ENCODE measurements at places on chromosomes 6 and 20.
A peak's percentile ranks its signal among the peaks of the same experiment; 100 is the strongest.

DNA sequence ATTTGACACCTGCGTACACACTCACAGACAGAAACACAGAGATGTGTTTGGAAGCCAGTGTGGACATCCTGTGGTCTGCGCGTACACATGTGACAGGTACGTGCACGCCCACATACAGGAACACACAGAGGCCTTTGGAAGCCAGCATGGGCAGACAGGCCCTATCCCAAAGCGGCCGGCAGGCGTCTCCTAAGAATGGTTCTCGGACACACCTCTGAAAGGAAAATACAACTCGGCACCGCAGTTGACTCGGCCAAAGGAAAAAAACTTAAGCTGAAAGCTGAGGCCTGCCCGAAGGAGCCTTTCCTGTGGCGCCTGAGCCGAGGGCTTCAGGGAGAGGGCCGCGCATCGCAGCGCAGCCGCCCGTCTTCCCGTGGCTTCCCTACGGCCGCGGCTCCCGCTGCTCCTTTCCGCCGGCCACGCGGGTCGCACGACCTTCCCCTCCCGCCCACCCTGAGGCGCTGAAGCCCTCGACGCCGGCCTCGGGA is 1.4 kb upstream of the CEP43 start:
- DNase-seq: peak; percentile 48

- DNase-seq: no peak
Measured at GRCh38 chr6:26336355-26337198, 28.4 kb upstream of the BTN3A2 start.

DNA sequence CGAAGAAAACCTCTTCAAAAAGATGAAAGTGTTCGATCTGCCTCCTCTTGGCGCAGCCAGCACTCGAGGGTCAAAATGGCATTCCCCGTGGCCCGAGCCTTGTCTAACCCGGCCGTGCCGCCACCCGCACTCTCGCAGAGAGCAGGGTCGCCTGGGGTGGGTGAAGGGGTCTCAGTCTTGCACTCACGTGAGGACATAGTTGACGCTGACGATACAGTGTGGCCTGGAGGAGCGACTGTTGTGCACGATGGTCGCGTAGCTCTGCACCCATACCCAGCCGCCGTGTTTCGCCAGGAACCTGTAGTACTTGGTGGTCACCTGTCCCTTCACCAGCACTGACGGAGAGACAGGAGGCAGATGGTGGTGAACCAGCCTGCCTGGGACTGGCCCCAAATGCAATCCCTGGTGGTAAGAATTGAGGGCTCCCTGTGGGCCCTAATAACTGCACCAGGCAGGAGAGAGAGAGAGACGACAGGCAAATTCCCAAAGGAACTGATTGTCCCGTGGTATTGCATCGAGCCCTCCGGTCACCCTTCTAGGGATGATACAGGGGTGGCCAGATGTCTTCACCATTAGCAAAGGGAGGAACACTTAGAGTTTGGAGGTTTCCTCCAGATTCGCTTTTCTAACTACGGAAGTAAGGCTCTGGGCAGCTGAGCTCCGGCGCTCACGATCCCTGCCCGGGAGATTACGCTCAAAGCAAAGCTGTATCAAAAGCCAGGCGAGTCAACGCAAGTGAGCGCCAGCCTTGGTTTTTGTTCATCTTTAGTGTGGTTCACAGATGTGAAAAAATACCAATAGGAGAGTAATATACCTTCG is 17.4 kb downstream of the SIM1 start:
- no peak for DNase-seq

- DNase-seq: no peak
Measured at GRCh38 chr6:136791296-136792094, 782 bp downstream of the MAP3K5 start.

GRCh38 chr6:158539413-158539812 is 20.5 kb upstream of the TMEM181 start:
- no peak for DNase-seq

DNA sequence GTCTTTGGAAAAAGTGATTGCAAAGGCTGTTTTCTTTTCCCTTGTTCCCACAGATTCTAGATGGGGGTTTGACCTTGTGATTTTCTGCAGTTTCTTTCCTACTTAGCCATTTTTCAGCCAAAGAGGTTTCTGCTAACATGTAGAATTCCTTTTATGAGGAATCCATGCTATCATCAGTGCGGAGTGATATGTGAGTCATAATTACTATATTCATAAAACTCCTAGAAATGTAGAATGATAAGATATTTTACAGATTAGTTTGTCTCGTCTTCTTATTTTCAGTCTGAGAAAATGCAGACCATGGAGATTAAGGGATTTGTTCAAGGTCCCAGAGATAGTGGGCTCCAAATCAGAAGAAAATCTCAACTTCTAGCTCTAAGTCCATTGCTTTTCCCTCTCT is 98.6 kb downstream of the KCNQ5 start:
- no peak for DNase-seq

- DNase-seq: no peak
Measured at GRCh38 chr20:12016291-12016690, 98.6 kb downstream of the BTBD3 start.

DNA sequence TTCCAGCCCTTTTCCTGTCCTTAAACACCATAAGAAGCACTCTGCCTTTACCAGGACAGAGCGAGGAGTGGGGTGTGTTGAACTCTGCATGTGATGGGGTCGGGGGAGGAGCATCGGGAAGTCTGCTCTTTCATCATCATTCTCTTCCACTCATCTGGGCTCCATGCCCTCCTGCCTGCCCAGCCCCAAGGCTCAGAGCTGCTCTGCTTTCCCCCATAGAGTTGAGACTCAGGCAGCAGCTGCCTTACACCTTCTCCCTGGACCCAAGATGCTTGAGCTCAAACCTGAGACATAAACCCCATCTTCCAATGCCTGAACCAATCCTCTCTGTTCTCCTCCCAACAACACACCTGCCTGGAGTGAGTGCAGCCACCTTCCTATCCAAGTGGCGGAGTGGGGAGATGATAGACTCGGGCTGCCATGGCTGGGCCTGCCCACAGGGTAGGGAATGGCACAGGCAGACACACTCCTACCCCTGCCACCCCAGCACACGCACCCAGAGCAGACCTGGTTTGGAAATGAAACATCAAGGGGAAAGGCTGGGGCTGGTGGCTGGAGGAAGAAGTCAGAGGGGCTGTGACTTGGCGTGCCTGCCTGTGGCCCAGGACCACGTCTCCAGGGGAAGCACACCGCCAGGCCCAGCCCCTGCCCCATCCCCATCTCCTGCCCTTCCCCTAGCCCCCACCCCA is 28.4 kb downstream of the TFEB start:
- DNase-seq: no peak

GRCh38 chr6:5681480-5681879 is 325.2 kb downstream of the NRN1 start:
- DNase-seq: no peak

DNA sequence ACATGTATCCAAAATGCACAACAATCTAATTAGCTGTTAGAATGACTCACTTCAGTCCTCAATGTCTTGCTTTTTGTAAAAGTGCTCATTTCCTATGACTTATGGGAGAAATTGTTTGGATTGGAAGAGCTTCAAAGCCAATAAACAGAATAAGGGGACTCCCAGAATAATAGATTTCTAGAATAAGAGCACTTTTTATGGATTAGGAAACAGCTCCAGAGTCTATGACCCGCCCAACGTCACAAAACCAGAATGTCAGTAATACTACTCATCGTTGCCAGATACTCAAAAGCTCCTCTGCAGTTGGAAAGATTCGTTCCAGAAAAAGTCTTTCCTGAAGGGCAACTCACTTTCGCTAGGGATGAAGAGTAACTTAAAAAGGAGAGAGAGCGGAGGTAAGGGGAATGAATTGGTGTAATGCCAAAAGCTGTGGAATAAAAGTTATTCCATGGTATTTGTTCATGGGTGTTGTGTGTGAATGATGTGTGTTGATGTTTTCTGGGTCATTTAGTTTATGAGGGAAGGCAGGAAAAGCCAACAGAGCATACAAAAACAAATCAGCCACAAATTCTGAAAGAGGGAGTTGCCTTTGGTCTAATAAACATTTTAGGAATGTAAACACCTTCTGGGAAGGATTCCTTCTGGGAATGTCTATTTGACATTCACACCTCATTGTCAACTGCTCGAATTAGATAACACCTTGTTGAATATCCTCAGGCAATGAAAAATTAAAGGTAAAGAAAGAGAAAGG is 64.6 kb downstream of the SYNE1 start:
- no peak for DNase-seq

DNA sequence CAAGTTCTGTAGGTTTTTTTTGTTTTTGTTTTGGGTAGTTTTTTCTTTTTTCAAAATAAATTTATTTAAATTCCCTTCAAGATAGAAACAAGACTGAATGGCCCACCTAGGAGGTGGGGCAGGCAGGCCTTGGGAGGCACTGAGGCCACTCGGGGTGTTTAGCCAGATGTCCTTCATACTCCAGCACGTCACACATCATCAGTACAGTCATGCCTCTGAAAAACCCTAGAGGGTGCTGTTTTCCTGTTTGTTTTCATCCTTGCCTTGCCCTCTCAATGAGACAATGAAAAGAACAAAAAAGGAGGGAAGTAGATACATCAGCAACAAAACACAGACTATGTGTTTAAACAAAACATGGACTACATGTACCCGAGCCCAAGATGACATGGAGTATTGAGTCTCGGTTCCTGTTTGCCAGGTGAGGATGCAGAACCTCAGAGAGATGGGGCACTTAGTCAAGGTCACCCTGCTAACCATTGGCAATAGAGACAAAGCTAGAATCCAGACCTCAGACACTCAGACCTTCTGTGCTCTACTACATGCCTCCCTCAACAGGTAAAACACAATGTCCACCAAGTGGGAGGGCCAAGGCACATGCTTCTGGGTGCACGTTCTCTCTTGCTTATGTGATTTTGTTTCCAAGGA is 26.8 kb upstream of the CLIC5 start:
- no peak for DNase-seq

- no peak for DNase-seq
Measured at GRCh38 chr6:563863-564262, 93.0 kb downstream of the HUS1B start.

GRCh38 chr6:156645097-156645496 is 132.1 kb upstream of the ARID1B start:
- no peak for DNase-seq

DNA sequence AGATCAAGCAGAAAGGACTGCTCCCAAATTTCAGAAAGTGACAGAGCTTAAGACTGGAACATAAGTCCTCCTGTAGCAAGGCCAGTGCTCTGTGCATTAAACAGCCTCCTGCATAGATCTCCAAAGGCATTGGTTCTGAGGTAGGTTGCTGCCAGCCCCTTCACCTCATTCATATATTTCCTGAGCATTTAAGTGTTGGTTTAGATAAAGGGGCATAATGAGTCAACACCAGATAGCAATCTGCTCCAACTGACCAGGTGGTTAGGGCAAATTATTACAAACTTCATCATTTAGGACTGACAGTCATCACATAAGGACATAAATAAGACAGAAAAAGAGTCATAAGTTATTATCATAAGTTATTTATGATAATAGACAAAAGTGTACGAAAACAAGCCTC is 10.7 kb downstream of the PTPRK start:
- no peak for DNase-seq

DNA sequence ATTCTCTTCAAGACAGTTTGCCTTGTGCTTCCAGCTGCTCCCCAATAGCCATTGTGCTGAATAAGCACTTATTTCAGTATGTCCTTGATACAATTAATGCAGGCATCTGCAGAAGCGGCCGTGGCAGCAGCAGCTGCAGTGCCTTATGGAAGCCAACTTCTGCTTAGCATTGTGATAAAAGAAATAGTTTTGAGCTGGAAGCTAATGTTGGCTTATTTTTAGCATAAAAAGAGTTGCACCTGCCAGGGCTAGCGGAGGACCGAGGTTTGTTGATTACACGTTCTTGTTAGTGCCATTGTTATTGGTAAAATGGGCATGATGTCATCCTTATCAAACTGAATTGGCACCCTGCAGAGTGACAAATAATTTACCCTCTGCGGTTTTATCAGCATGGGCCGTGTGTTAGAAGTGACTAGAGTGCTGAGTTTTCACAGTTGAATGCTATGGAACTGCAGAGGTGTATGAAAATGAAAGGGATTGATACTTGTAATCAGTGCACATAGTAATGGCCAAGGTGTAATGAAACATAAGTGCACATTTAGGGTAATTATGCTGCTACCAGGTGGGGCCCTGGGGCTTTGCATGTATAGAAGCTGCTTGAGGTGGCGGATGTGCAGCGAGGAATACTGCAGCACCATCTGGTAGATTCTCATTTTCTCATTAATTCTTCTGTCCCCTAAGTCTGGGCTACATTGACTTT is 334.3 kb downstream of the CDKAL1 start:
- no peak for DNase-seq

Data from activated CD4-positive, alpha-beta T cell treated with anti-CD3 and anti-CD28 coated beads for 24 hours (primary cell).